ENCODE measurements at places on chromosomes 16 and 17. TPM values are rescaled to one million over a fixed set of nuclear protein-coding genes. Genes with fewer than 3 reads are reported as not detected.

FKBP10 gene
- total RNA-seq: 120 TPM

EVPLL gene
- not detected for total RNA-seq

IGFALS gene
- 0.08 TPM for total RNA-seq

HEATR9 gene
- total RNA-seq: not detected

IGF2BP1 gene
- total RNA-seq: 85.4 TPM

MAPT gene
- 2.1 TPM for total RNA-seq

LPCAT2 gene
- total RNA-seq: 6.3 TPM

TRIM72 gene
- 0.06 TPM for total RNA-seq
